ENCODE measurements at places on chromosomes 16 and 17. TPM values are rescaled to one million over a fixed set of nuclear protein-coding genes. Genes with fewer than 3 reads are reported as not detected.

Gene INCA1
- total RNA-seq = 1.6 TPM

Gene CLDN9
- total RNA-seq = 1.7 TPM

Gene KRTAP4-5
- not detected for total RNA-seq

Gene SLC16A11
- total RNA-seq = 2.8 TPM

Gene ZNF689
- 6.3 TPM for total RNA-seq

Gene GLIS2
- total RNA-seq = 4.8 TPM

Gene RDM1
- not detected for total RNA-seq
